ENCODE measurements at places on chromosomes 5 and 9.

DNA sequence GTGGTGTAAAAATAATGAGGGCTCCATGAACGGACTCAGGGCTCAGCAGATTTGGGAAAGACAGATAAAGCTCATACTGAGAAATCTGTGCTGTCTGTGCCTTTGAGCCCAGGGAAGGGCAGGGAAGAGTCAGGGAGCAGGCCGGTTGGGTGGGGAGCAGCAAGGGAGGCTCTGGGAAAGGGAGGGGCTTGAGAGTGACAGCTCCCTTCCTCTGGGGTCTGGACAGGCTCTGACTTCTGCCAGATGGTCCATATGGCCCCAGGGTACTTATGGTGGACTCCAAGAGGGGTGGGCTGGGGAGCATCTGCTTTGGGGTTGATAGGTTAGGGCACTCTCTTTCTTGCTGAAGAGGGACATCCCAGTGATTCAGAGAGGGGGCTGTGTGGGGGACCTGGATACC lies 2.1 kb downstream of the NPR2 start:
- peak; percentile 35 for DNase-seq

DNA sequence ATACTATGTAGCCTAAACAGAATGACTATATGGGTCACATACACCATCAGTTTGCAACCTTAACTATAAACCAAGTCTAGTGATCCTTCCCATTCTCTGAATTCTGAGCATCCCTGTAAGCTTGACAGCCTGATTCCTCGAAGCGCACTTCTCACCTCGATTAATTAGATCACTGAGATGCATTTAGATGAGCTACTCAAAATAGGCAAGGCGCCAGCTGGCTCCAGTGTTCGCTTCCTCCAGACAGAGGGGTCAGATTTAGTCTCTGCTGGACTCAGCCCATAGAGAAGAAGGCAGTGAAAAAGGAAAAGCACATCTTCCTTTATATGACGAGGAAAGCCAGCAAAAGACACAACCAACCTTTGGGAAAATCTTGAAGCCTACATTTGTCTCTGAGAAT lies 371.5 kb downstream of the MLLT3 start:
- DNase-seq, result no peak

DNA sequence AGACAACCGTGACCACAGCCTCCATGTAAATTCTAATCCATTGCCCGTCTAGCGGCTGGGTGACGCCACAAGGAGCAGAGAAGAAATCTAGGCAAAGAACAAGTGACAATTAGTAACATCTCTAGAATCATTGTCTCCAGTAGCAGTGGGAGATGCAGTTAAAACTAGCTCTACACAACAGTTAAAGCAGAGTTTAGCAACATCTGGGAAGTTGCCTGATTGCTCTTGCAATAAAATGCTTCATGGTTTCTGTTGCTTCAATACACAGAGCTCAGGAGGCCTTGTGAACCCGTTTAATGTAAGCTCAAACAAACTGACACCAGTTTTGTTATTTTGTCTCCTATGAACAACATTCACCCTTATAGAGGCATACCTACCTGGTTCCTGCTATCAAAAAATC lies 369.8 kb upstream of the PDE4D start:
- no peak for DNase-seq

DNA sequence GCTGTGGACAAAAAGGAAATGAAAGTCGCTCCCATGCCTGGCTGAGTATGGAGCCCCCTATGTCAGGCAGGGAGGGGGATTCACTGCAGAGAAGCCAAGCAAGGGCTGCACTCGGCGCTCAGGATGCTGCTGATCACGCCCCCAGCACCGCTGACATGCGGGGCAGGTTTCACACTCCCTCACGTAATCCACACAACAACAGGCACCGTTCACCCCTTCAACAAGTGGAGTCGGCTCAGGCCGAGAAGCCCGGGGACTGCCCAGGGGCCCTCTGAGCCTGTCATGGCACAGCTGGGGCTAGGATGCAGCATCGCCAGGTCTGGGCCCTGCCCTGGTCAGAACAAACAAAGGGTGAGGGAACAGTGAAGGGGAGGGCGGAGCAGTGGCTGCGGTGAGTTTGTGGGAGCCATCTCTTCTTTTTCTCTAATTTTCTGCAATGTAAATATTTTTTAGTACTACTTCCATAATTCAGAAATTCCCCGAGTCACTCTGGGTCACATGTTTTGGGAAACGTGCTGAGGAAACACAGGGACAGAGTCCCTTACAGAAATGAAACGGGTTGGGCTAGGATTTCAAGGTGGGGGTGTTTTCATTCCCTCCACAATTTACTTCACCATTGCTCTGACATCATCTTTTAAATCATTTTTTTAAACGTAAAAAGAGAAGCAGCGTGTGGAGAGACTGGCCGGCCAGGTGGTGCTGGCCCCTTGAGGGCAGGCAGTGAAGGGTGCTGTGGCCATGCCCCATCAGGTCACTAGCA lies 49.8 kb downstream of the PRRT1B start:
- DNase-seq, result no peak

GRCh38 chr5:180316586-180316985 lies 24.7 kb upstream of the MAPK9 start:
- DNase-seq, result no peak

DNA sequence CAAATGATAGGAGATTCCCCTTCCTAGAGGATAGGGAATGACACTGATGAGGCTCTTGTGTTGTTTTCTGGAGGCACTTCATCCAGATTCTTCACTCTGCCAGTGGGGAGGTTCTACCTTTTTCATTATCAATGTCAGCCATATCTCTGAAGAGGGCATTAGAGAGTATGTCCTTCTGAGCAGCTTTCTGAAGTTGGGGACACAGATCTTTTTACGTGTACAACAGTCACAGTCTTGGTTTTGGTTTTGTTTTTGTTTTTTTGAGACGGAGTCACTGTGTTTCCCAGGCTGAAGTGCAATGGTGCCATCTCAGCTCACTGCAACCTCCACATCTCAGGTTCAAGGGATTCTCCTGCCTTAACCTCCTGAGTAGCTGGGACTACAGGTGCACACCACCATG lies 22.6 kb downstream of the CENPH start:
- no peak for DNase-seq

DNA sequence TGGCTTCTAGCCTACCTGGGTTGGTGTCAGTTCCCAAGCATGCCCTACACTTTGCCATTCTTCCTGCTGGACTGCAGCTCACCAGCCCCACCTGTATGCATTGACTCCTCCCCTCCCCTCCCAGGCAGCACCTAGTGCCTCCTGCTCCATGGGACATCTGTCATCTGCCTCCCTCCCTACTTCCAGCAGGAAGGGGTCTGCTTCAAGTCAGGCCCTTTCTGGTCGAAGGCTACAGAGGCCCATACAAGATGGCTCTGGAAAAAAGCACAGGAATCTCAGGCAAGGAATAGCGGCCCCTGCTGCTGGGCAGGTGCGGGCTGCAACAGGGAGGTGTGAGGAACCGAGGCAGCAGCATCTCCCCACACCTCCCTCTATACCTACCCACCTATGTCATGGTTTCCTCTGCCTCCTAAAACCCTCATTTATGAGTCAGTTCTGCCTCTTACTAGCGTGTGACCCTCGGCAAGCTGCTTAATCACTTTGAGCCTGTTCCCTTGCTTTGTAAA lies 19.7 kb downstream of the WWC1 start:
- DNase-seq, result no peak

GRCh38 chr9:6109571-6109970 lies 94.1 kb upstream of the RANBP6 start:
- DNase-seq, result no peak

Measured in foreskin fibroblast (primary cell).